ENCODE measurements at places on chromosomes 12 and 14.

DNA sequence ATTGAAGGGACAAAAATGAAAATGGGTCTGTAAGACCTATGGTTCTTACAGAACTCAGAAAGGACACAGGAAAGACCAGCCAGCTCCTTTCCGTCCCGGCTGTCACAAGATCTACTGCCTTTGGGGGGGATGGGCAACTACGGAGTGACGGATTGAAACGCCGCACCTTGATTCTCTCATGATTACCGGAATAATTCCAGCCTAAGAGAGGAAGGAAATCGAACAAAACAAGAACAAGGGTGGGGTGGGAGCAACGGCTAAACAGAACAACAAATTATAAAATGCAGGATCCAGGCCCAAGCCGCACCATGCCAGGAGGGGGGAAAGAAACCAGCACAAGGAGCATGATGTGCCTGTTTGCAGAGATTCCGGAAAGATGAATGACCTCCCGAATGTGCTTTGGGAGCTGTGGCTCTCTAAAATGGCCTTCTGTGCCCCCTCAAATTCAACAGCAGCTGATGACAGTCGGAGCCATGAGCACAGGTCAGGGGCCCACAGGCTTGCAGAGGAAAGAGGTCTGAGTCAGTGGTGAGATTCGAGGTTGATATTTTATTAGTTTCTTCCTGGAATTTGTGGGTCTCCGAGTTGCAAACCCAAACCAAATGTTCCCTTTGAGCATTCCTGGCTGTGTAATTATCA is 72.1 kb downstream of the SPRING1 start:
- DNase-seq = no peak

DNA sequence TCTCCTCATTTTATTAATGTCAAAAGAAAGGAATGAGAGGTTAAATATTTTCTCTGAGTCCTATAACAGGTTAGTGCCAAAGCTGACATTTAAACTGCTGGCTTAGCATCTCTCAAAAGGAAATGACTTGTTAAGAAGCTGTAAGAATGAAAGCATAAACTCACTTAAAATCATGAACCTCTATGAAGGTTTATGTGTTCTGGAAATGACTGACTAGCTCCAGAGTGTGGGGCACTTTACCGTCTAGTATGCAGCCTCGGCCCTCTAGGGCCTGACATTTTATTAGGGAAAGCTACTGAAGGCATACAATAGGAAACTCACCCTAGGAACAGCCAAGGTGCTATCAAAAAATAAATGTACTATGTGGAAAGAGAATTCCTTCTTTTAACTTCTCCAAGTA is 35.1 kb downstream of the SPX start:
- no peak for DNase-seq

- DNase-seq = no peak
Measured at GRCh38 chr12:112285600-112286401, 96.4 kb downstream of the HECTD4 start.

- DNase-seq = peak; percentile 86
Measured at GRCh38 chr12:122871851-122872780, 23.8 kb downstream of the VPS37B start.

- no peak for DNase-seq
Measured at GRCh38 chr14:94921456-94921855, 151.5 kb upstream of the GSC start.

GRCh38 chr12:80059102-80059501 is 40.2 kb upstream of the OTOGL start:
- DNase-seq = no peak

- no peak for DNase-seq
Measured at GRCh38 chr12:106774808-106775524, 484 bp downstream of the RIC8B start.

- DNase-seq = no peak
Measured at GRCh38 chr12:128811806-128812205, 12.0 kb downstream of the SLC15A4 start.

GRCh38 chr12:104478396-104479122 is 21.8 kb downstream of the CHST11 start:
- DNase-seq = peak; percentile 91

GRCh38 chr14:98203421-98203820 is 1068.6 kb downstream of the BCL11B start:
- no peak for DNase-seq

- peak; percentile 43 for DNase-seq
Measured at GRCh38 chr12:120940799-120941198, 36.6 kb upstream of the SPPL3 start.

DNA sequence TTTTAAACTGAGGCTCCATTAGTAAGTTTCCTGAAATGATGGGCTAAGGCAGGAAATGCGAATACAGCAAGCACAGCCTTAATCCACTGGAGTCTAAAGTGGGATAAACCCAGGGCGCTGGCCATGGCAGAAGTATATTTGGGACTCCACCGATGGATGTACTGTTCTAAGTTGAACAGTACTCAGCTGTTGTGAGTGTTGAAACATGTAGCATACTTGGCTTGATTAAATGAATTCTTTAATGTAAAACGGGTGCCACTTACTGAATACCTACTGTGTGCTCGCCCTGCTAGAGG is 996 bp downstream of the SSPN start:
- no peak for DNase-seq

- peak; percentile 96 for DNase-seq
Measured at GRCh38 chr14:77707724-77708408, at the start of the genes ALKBH1 and SLIRP. ALKBH1 (minus strand) TSS chr14:77708023; CDS start chr14:77708004, 19 bp downstream. SLIRP (plus strand) TSS chr14:77708103; CDS start chr14:77708112, 9 bp downstream.

GRCh38 chr14:42113358-42114069 is 506.8 kb downstream of the LRFN5 start:
- no peak for DNase-seq

DNA sequence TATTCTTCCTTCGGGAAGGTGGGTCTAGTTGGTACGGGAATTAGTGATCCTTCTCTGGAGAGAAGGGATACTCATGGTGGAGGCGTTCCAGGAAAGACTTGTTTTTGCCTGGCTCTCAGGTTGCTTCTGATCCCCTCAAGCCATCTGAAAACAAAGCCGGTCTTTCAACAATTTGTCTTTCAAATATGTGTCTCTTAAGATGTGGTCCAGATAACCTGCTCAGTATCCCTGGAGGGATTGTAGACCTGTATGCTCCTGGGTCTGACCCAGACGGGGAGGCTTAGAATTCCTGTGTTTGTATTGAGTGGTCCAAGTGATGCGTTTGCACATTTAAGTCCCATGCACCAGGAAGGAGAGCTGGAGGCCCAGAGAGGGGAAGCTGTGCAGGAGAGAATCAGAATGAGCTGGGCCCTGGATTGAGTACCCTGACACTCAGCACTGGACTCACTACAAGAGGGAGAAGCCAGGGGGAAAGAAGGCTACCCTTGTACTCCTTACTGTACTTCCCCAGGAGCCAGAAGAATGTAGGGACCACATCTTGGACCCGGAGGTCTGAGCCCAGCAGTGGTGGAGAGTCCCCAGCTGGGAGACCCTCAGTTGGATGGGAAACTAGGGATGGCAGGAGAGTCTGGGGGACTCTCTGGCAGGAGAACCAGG is 40.4 kb downstream of the ERH start:
- DNase-seq = no peak

DNA sequence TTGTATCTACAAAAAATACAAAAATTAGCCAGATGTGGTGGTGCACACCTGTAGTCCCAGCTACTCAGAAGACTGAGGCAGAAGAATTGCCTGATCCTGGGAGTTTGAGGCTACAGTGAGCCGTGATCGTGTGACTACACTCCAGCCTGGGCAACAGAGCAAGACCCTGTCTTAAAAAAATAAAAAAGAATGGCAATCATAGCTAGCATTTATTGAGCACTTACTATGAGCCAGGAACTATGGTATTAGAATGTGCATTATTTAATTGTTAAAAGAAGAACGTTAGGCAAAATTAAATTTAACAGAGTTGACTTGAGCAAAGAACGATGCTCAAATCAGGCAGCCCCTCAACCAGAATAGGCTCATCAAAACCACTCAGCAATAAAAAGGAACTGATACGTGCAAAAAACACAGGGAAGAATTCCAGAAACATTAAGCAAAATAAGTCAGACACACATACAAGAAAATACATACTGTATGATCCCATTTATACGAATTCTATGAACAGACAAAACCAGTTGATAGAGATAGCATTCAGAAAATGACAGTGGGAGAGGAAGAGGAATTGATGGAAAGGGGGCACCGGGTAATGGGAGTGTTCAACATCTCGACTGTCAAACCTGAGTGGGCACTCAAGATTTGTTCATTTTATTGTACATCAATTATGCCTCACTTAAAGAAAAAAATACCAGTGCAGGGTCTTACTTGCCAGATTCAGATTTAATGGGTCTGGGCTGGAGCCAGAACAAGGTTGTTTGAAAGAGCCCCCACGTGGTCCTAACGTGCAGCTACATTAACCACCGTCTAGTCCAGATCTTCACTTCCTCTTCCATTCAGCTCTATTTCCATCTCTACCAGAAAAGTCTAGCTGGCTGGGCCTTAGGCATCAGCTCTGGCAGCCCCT is 8.0 kb downstream of the SCNN1A start:
- peak; percentile 88 for DNase-seq

DNA sequence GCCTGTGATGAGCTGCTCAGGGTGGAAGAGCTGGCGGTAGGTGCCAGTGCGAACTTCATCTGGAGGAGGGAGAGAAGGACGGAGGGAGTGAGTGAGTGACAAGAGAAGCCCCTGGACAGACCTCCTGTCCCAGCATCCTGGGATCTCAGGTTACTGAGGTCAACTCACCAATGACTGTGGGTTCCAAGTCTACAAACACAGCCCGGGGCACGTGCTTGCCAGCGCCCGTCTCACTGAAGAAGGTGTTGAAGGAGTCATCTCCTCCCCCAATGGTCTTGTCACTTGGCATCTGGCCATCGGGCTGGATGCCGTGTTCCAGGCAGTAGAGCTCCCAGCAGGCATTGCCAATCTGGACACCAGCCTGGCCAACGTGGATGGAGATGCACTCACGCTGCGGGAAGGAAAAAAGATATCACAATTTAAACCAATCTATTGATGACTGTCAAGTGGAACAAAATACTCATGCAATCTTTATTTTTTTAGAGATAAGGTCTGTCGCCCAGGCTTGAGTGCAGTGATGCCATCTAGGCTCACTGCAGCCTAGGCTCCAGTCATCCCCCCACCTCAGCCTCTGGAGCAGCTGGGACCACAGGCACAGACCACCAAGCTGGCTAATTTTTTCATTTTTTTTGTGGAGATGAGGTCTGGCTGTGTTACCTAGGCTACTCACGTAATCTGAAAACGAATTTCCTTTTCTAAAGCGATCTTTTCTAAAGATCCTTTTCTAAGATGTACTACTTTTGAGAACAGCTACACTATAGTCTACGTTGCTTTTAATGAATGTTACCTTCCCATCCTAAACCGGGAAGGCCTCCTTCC is 1.7 kb downstream of the TUBA1B start:
- DNase-seq = no peak

GRCh38 chr14:22314183-22314820 is 274.7 kb downstream of the DAD1 start:
- peak; percentile 85 for DNase-seq

GRCh38 chr12:76014007-76014406 is 17.6 kb downstream of the PHLDA1 start:
- no peak for DNase-seq

DNA sequence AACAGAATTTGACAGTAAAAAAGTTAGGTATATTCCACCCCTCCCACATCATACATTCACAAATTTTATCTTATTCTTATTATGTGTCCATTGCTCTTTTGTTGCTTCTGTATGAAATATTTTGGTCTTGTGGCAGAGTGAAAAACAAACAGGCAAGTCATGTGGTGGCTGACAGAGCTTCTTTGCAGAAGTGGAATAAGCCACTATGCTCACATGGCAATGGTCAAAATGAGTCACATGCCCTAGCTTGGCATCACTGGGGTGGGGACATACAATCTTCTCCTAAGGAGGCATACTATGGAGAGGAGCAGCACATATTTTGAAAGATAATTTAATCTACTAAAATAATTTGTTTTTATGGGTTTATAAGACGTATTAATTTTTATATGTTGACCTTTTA is 27.7 kb upstream of the CMA1 start:
- peak; percentile 55 for DNase-seq

DNA sequence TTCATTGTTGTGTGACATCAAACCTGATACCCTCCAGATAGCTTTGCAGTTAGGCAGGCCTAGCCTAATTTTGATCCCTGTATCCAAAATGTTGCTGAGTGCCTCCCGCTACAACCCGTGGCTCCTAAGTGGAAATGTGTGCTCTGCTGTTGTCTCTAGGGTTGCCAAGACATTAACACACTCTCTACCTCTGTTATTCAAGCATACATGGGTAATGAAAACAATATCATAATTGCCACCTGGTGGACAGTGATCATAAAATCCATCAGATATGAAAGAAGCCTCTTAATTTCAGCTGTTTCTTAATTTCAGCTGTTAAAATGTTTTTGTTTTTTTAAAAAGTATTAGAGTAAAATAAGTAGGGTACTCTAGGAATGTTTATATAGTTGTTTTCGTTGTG is 93.5 kb downstream of the PLEKHA5 start:
- DNase-seq = peak; percentile 59

DNA sequence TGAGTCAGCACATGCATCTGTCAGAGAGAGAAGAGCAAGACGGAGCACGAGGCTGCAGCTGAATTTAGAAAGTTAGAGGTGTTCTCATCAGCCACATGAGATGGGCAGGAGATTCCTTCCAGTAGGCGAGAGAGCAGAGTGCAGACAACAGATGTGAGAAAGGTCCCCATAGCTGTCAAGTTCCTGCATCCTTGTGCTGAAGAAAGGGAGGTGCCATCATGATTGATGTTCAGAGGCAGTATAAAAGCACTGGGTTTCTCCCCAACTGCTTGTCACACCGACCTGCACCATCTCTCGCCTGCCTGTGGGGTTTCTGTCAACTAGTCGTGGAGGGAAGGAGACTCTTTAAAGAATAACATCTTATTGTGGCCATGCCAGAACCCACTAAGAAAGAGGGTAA is at the start of gene MYBPC1:
Gene MYBPC1 (plus strand): TSS at position 272 of the 400 bp plus-strand sequence. CDS start 100 bp downstream, at position 372.
- peak; percentile 6 for DNase-seq

DNA sequence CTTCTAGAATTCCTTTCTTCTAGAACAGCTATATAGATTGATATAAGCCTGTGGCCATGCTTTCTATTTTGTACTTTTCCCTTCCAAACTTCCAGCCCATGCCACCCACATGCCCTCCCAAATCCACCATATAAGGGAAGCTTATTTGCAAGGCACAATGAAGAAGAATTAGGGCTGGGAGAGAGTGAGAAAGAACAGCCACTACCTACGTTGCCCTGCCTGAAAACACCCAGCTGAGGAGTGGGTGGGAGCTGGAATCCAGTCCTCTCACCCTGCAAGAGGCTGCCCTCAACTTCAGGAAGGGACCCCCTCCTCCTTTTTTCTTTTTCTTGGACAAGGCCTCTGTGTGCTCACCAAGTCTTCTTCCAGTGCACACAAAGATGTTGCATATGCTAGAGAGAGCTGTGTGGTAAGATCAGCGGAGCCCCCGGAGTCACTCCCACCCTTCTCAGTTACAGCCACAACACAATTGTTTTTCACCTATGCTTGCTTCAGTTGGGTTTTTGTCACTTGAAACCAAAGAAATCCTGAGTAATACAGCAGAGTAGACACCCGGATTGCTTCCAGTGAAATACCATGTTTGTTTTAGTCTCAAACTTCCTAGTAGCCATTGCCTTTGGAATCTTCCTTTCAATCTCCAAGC is 38.8 kb downstream of the CDKL1 start:
- DNase-seq = no peak

- no peak for DNase-seq
Measured at GRCh38 chr12:127909041-127909440, 357.9 kb upstream of the TMEM132C start.

- DNase-seq = no peak
Measured at GRCh38 chr12:92506891-92507290, 195.9 kb upstream of the PLEKHG7 start.

GRCh38 chr14:77812028-77812427 is 12.1 kb downstream of the ADCK1 start:
- DNase-seq = no peak

Measured in hematopoietic multipotent progenitor cell treated with erythropoietin and hydrocortisone succinate and interleukin-3 and kit ligand, for 4 days (in vitro differentiated cells).